ENCODE measurements at places on chromosomes 4 and X.

- DNase-seq: no peak
Measured at GRCh38 chrX:107602694-107603239, 25.5 kb upstream of the PRPS1 start.

DNA sequence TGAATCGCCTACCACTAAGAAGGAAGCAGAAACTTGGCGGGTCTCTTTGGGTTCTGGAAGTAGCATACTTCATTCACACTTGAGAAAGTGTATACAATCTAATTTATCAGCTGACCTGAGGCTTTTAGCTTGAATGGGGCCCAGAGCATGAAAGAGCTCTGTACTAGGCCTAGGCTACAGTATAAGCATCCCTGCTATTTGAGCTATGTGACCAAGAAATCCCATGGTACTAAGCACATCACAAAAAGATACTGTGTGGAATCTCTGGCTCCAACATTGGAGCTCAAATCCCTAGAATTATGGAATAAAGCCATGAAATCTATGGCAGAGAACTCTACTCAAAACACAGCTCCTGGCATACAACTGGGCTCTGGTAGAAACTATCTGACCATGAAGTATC lies 43.9 kb upstream of the CCDC149 start:
- no peak for DNase-seq

GRCh38 chr4:20589436-20589835 lies 110.8 kb upstream of the PACRGL start:
- DNase-seq: no peak

- no peak for DNase-seq
Measured at GRCh38 chr4:176849076-176849475, 56.4 kb upstream of the VEGFC start.

- DNase-seq: peak; percentile 29
Measured at GRCh38 chr4:119286377-119287002, 35.4 kb downstream of the FABP2 start.

DNA sequence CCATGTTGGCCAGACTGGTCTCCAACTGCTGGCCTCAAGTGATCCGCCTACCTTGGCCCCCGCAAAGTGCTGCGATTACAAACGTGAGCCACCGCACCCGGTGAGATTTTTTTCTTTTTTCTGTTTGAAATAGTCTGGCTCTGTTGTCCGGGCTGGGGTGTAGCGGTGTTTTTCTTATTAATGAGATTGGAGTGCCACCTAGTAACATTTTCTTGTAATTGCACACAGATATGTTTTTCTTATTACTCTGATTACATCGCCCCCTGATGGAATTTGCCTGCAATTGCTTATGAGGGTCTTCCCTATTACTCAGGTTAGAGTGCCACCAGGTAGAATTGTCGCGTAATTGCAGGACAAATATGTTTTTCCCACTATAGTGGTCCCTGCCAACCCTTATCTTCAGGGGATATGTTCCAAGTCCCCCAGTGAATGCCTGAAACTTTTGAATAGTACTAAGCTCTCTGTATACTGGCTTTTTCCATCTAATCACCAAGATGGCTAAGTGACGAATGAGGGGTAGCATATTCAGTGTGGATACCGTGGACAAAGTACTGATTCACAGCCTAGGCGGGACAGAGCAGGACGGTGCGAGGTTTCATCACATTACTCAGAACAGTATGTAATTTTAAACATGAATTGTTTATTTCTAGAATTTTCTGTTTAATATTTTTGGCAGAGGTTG lies 8.6 kb upstream of the PDHA1 start:
- DNase-seq: no peak

- DNase-seq: no peak
Measured at GRCh38 chr4:15078682-15079642, 76.7 kb downstream of the CPEB2 start.

GRCh38 chrX:56812515-56813105 lies 83.6 kb downstream of the NBDY start:
- peak; percentile 25 for DNase-seq

- no peak for DNase-seq
Measured at GRCh38 chrX:139495324-139495723, 35.2 kb upstream of the F9 start.

Data from AG20443 (cell line).